ENCODE measurements at places on chromosomes 4 and X.

GRCh38 chr4:184599492-184600135 is 49.6 kb downstream of the CASP3 start:
- no peak for DNase-seq

- DNase-seq: peak; percentile 83
These were observed 92.2 kb downstream of the DCHS2 start for GRCh38 chr4:154399259-154399974.

DNA sequence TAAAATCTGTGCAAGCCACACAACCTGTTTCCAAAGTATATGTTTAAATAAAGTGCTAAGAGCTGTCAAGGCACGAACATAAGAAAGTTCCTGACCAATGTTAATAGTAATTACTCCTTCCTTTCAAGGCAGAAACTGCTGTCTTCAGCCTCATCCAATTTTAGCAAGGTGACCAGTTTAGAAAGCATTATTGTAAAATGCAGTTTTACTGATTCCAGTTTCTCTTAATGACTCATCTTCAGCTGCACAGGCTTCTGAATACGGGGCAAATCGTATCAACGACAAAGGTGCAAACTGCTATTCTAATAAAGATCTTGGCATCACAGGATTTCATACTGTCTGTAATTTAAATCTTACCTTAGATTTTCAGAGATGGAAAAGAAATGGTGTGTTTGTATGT is 87.5 kb downstream of the PPP3CA start:
- DNase-seq: no peak

DNA sequence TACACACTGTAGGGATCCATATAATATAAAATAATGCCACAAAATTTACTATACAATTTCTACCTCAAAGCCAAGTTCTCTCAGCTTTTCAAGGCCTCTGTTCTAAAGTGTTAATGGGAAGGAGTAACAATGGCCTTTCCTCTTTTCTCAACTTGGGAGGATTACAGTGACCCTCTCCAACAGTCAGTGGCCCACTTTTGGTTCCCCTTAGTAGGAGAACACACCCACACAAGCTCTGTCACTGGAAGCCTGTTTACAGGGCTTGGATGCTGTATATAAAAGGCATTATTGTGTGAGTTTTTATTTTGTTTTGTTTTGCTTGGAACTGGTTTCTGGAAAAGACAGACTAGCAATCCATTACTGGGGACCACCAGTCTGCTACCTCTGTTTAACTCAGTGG is 1.8 kb downstream of the ARHGEF6 start:
- DNase-seq: no peak

- DNase-seq: peak; percentile 26
These were observed 67.1 kb upstream of the TAPT1 start for GRCh38 chr4:16293210-16293838.

DNA sequence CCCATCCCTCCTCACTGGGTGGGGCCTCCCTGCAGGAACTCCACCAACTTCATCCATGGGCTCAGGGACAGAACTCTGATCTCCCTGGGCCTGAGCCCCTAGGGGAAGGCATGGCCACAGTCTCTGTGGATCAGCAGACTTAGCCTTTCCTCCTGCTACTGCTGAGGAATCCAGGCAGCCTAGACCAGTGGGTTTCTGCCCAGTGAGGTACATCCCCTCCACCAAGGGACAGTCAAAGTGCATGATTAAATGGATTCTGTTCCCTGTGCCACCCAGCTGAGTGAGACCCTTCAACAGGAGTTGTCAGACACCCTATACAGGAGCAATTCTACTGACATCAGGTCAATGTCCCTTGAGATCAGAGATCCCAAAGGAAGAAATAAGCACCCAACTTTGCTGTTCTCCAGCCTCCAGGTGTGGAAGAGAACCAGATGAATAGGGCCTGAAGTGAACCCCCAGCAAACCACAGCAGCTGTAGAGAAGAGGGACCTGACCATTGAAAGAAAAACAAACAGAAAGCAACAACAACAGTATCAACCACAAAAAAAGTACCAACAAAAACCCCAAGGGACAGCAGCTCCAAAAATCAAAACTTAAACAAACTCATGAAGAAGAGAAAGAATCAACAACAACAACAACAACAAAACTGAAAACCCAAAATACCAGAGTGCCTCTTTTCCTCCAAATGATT is 84.8 kb downstream of the CHIC1 start:
- no peak for DNase-seq

GRCh38 chr4:337932-338758 is 531 bp downstream of the ZNF141 start:
- peak; percentile 81 for DNase-seq

DNA sequence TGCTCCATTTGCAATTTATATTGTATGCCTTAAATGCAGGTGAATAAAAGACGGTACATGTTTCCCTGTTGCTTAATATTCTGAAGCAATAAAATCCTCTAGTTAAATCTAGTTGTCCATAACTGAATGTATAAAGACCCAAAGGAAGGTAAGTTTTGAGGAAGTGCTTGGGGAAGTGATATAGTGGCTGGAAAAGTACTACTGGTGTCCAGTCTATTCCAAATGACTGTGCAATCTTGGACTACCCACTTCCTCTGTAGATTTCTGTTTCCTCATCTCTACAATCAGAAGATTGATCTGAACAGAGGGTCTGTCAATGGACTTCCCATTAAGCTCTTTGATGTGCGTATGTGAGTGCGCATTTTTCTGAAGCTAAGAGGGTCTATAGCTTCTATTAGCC is 17.0 kb downstream of the SNCA start:
- peak; percentile 14 for DNase-seq

DNA sequence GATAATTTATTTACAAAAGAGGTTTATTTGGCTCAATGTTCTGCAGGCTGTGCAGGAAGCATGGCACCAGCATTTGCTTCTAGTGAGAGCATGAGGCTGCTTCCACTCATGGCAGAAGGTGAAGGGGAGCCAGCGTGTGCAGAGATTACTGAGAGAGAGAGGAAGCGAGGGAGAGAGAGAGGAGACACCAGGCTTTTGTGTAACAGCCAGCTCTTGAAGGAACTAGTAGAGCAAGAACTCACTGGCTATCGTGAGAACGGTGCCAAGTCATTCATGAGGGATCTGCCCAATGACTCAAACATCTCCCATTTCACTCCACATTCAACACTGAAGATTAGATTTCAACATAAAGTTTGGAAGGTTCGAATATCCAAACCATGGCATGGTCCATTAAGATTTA is 12.7 kb downstream of the GUCY1A1 start:
- peak; percentile 69 for DNase-seq

DNA sequence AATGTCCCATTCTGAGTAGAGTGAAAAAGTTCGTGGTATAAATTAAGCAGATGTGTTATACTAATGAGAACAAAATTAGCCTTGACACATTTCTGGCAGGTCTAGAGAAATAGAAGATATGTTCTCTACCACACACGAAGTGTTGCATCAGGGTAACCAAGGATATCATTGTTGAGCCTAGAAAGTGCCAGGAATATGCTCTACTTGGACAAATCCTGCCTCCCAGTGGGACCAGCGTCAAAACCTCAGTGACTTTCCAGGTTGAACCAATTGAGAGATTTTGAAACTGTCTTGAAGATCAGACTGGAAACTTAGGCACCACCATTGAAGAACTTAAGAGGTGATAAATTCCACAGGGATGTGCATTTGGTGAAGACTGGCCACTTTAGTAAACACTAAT is 115.9 kb downstream of the HPGD start:
- DNase-seq: no peak

GRCh38 chrX:73267206-73267605 is 52.6 kb upstream of the NAP1L2 start:
- DNase-seq: no peak

GRCh38 chr4:37562592-37562991 is 123.6 kb downstream of the RELL1 start:
- no peak for DNase-seq

DNA sequence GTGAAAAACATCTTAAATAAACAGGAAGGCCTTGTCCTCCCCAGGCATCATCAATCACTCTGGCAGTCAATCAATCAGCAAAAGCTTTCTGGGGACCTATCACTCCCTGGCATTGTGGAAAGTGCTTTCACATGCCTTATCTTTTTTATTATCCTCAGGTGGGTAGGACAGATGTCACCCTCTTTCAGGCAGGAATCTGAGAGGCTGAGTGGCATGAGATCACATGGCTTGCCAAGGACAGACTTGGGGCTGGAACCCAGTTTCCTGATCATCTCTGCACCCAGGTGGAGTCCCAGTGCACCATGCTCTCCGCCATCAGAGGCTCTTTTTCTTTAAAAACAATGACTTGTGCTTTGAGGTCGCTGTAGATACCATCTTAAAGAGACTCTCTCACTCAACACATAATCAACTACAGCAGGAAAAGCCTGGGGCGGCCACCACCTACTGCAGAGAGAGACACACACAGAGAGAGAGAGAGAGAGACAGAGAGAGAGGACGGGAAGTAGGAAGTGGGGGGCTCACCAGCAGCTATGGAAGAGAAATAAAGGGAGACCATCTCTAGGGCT is 282.7 kb downstream of the PTTG2 start:
- peak; percentile 46 for DNase-seq

GRCh38 chrX:21802054-21802670 is 37.3 kb upstream of the MBTPS2 start:
- no peak for DNase-seq

DNA sequence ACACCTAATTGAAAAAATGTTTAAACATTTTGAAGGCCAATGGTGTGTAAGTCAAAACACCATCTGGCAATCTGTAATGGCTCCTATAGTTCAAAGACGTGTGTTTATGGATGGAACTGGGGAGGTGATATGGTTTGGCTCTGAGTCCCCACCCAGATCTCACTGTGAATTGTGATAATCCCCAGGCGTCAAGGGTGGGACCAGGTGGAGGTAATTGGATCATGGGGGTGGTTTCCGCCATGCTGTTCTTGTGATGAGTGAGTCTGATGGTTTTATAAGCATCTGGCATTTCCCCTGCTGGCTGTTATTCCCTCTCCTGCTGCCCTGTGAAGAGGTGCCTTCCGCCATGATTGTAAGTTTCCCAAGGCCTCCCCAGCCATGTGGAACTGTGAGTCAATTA is 52.2 kb downstream of the ADRA2C start:
- DNase-seq: no peak

DNA sequence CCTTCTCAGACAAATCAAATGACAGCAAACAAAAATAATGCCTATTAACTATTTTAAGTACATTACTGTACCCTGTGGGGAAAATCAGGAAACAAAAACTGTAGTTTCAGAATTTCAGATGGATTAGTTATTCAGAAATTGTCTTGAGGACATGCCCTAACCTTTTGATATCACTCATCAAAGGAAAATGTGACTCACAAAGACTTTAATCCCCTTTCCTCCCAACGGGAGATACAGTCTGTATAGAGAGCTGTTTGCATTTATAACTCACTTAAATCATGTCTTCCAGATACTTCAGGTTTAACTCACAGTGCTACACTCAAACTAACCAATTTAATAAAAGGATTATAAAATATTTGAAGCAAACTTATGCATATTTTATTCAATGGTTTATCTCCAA is 304.0 kb downstream of the MAPK10 start:
- DNase-seq: peak; percentile 47

DNA sequence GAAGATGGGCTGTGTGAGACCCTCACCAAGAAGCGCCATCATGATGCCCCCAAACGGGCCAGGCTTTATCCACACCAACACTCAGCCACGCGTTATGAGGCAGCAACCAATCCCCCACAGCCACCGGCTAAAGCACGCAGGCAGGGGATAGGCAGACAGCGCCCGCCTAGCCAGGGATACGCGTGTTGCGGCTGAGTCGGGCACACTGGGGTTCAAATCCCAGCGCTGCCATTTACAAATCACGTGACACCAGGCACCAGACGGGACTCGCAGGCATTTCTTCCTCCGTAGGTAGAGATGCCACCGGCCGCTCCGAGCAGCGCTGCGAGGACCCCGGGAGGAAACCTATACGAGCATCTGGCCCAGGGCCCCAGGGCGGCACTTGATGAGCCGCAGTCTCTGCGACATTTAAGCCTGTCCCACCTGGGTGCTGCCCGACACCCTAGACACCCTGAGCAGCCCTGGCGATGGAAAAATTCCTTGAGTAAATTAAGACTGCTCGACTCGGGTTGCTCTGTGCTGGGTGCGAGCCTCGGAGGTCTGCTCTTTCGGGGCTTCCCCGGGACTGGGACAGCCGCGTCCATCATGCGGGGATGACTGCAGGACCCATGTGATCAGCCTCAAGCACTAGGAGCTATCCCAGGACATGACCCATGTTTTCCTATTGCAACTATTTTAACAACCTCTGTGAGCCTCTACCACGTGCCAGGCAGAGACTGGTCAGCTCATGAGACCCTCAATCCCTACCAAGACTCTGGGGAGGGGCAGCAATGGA is 6.3 kb downstream of the ABLIM2 start:
- DNase-seq: no peak

- DNase-seq: no peak
These were observed 92.3 kb upstream of the ADRA2C start for GRCh38 chr4:3673716-3674478.

DNA sequence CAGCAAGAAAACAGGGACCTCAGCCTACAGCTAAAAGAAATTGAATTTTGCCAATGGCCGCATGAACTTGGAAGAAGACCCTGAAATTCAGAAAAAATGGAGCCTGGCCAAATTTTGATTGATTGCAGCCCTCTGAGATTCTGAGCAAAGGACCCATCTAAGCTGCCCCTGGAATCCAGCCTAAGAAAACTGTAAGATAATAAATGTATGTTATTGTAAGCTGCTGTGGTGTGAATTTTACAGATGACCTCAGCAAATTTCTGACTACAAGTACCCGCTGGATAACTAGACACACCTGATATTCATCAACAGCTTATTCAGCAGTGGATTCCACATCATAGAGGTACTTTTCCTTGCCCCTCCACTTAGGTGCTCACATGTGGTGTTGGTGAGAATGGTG is 119.5 kb upstream of the EPHA5 start:
- no peak for DNase-seq

GRCh38 chr4:68076194-68076593 is 53.5 kb downstream of the TMPRSS11F start:
- DNase-seq: peak; percentile 55

DNA sequence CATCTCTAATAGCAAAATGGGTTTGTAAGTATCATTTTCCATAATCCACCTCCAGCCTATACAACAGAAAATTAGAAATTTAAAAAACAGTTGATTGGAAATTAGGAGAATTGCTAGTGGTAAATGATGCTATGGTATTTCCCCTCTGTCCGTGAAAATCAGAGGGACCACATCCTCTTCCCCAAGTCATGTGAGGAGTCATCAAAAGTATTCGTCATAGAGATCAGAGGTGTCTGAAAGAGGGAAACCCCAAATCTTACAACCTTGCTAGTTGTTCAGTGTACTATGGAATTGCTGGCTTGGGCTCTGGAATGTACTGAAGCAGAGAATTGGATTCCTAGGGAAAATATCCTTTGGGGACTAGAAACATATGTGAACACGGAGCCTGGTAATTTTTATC is 241.4 kb upstream of the ARHGAP24 start:
- DNase-seq: no peak

DNA sequence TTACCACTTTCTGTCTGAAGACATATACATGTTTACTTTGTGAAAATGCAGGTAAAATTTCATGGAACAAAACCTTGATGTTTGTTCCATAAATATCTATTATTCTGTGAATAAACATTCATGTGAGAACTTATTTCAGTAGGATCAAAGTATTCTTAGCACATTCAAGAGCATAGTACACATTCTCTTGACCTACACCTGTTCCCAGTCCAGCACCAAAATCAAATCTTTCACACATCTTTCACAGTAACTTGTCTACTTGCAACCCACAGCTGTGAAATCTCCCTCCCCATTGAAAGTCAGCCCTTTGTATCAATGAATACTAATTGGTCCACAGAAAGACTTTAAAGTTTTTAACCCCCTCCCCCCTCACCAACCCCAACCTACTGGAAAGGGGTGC is 283.2 kb downstream of the GPC3 start:
- DNase-seq: no peak

- DNase-seq: no peak
These were observed 130.4 kb downstream of the ARHGAP6 start for GRCh38 chrX:11535156-11535919.

- DNase-seq: no peak
These were observed at the start of gene IL1RAPL2 for GRCh38 chrX:104565791-104566680. TSS of gene IL1RAPL2 (plus strand) at chrX:104566199.
